Stimulated activated CD8-positive, alpha-beta memory T cell treated with anti-CD3 and anti-CD28 coated beads, Interleukin-4, amount 100 ng/mL, for 1 hour (primary cell): ENCODE measurements at places on chromosomes 3 and 15.
A peak's percentile ranks its signal among the peaks of the same experiment; 100 is the strongest.

DNA sequence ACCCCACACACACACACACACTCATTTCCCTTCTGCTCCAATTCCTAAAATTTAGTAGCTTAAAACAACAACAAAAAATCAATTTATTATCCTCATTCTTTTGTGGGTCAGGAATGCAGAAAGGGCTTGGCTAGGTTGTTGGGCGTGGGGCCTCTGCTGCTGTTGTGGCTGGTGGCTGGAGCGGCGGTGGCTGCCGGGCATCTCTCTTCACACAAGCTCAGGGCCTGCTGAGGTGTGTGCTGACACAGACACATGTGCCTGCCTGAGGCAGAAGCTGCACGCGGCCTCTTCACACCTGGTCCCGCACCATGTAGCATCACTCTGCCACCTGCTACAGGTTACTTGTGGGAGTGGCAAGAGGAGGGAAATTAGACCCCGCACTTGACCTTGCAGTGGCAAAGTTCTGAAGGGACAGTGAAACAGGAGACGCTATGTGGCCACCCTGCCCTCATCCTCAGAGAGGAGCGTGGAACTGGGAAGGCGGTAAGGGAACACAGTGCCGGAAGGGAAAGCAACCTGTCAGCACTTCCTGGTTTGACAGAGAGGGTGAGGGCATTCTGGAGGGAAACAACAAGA is 64.0 kb upstream of the PRR20G start:
- no peak for DNase-seq

- DNase-seq: no peak
These were observed 24.3 kb upstream of the IL12A start for GRCh38 chr3:159964166-159964973.

DNA sequence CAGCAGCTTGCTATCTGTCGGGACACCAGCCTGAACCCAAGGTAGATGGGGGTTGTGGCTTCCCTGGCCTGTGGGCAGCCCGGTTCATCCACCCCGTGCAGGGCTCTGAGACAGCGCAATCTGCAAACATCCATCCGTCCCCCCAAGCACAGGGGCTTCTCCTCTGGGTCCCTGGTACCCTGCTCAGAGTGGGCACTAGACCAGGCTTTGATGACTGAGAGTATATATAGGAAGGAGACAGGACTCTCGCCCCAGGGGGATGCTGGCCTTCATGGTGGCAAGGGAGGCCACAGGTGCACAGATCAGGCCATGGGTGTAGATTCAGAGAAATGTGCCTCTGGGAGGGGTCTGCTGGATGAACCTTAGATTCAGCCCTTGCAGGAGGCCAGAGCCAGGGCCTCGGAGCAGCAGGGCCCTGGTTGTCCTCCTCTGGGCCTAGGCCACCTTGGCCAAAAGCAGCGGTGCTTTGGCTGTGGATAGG is 40.3 kb downstream of the CFAP100 start:
- DNase-seq: no peak

GRCh38 chr15:76987896-76988860 is 6.7 kb upstream of the PSTPIP1 start:
- DNase-seq: no peak

DNA sequence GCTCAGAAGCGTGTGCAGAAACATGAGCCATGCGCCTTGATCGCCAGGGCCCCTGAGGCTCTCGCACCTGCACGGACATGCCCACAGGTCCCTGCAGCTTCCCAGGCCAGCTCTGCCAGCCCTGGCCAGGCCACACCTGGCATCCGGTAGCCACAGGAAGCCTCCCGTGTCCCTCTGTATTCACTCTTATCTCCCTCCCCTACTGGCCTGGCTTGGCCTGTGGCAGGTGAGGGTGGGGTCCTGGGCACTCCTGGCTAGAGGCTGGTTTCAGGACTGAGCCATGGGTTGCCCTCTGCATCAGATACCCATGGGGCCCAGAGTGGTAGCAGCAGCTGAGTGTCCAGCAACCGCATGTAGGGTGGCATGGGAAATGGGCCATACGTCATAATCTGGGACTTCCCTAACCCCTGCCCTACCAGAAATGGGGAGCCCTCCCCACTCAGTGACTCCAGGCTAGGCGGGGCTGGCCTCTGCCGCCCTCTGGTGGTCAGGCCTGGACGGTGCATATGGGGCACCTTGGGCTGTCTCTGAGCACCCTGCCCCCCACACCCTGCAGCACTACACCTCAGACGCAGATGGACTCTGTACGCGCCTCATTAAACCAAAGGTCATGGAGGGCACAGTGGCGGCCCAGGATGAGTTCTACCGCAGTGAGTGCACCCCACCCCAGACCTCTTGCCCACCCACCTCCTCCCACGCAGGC is 12.6 kb upstream of the LMAN1L start:
- peak; percentile 76 for DNase-seq

DNA sequence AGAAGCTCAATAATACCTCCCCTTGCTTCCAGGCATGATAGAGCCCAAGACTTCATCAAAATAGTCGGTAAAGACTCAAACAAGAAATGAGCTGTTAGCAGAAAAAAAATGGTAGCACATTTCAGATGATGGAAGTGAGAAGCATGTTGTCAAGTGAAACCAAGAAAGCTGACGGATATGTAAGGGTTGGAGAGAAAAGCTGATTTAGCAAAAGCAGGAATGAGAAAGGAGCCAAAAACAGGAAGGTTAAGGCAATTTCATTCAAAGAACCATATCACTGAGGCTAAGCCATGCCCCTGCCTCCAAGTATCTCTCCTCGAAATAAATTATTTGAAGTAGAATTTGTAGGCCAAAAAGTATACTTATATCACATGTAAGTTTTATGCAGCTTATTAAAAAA is 88.8 kb downstream of the ANO10 start:
- no peak for DNase-seq
